Stimulated activated CD4-positive, alpha-beta T cell treated with anti-CD3 and anti-CD28 coated beads, Interleukin-15, amount 100 ng/mL, for 1 hour (primary cell): ENCODE measurements at places on chromosomes 3 and 15.

DNA sequence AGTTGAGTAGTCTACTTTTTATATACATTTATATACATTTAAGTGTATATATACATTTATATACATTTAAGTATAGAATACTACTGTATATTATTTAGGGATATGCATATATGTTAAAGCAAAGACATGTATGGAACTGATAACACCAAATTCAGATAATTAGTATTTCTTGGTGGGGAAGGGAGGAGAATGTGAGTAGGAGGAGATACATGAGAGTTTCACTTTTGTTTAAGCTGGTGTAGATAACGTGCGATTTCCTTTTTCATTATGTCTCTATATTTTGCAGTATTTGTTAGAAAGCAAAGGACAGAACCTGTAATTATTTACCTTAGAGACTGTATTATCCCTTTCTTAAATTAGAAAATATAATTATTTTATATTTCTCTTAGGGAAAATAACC lies 16.6 kb upstream of the NIT2 start:
- no peak for DNase-seq

- DNase-seq, result no peak
Observed at GRCh38 chr3:41612853-41613252, 349.1 kb downstream of the ULK4 start.

DNA sequence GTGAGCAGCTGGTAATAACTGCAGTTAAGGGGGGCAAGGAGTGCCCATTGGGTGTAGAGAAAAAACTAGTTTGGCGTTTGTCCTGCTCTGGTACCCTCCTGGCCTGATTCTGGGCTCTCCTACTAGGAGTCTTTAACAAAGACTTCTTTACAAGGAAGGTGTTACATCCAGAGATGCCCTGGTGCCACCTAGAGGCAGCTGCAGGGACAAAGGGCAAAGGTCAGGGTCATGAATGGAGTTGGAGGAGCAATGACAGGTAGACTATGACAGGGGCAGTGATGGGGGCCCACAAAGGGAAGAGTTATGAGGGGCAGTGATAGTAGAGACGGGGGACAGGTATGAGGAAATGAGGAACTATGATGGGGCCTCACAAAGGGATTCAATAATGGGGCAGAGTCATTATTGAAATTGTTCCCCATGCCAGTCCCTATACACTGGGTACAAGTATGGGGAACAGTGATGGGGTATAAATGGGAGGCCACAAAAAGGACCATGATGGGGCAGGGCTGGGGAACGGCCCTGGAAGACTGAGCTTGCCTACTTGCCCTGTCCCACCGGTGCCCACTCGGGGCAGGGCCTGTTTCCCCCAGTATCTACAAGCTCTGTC lies 7.9 kb downstream of the CCDC71 start:
- DNase-seq, result peak; percentile 31

DNA sequence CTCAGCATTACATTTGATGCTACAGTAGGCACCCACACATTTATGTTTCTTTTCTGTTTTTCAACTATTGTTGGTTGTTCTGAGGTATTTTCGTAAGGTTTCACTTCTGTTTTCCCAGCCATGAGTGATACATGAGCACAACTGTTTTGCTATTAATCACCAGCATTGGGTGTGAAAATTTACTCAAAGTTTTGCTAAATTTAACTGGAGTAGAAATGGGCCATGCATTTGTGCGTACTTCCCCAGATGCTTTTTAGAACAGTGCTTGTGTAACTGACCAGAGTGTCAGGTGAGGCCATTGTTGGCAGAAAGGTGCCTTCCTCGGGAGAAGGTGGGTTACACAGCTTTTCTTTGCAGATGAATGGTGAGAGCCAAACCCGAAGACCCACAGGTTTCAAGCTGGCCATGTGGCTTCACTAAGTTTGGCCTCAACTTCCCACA lies 70.4 kb downstream of the ST6GAL1 start:
- no peak for DNase-seq

DNA sequence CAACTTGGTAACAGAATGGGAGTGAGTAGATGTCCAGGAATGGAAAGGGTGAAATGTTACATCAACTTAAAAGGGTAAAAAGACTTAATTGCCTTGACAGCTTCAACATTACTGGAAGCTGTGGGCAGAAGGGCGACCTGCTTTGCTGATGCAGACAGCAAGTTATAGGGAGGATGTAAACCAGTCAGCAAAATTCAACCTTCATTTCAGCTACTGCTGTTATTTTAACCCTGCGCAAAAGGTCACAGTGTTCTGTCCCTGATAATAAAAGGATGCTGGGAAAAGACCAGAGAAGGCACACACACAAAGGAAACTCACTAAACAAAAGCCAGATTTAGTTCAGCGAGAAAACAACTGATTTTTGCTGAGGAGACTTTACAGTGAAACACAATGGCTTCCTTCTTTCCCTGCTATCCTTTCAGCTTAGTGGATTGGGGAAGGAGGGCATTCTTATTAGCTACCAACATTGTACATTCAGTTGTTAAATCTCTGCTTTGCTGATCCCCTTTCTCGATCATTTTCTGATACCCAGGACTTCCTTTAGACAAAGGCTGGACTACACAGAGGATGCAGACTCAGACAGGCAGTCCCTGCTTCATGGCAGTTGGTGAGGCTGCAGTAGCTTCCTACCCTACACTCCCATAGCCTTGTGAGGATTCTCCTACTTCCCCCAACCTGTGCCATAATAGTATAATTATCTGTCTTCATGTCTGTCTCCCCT lies 62.0 kb downstream of the P3H2 start:
- no peak for DNase-seq

GRCh38 chr15:78012643-78013077 lies 64.9 kb downstream of the TBC1D2B start:
- no peak for DNase-seq

- no peak for DNase-seq
Observed at GRCh38 chr15:72782274-72783003, 1.1 kb downstream of the ADPGK start.

DNA sequence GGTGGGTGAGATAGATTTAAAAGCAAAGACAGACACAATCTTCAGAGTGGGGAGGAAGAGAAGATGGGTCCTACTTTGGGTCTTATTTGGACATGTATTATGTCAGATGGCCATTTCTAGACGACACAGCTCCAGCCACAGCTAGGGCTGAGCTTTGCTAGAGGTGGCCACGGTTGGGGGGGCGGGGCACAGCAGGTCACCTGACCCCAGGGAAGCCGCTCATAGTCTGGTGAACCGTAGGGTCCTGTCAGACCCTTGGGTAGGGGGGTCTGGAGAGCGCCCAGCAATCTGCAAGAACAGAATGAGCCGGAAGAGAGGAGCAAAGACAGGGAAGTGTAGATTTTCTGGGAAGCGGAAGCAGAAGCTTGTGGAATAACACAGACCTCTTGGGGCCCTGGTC lies 6.6 kb downstream of the EPB42 start:
- no peak for DNase-seq

DNA sequence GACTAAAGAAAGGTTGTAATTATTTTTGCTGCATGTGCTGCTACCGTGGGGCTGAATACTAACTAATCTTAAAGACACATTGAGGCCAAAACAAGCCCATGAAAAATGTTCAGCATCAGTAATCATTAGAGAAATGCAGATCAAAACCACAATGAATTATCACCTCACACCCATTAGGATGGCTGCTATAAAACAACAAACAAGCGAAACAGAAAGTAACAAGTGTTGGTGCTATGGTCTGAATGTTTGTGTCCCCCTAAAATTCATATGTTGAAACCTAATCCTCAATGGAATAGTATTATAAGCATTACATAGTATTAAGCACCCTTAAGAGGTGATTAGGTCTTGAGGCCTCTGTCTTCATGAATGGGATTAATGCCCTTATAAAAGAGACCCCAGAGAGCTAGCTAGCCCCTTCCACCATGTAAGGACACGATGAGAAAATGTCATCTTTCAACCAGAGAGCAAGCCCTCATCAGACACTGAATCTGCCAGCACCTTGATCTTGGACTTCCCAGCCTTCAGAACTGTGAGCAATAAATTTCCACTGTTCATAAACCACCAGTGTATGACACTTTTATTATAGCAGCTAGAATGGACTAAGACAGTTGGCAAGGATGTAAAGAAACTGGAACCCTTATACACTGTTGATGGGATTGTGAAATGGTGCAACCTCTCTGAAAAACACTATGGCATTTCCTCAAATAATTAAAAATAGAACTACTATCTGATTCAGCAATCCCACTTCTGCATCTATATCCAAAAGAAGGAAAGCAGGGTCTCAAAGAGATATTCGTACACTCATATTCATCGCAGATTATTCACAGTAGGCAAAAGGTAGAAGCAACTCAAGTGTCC lies 76.1 kb downstream of the REC114 start:
- no peak for DNase-seq

- no peak for DNase-seq
Observed at GRCh38 chr3:194579091-194579606, 54.1 kb downstream of the TMEM44 start.

- no peak for DNase-seq
Observed at GRCh38 chr15:100934726-100935125, 15.6 kb downstream of the LRRK1 start.

GRCh38 chr3:10780922-10781321 lies 35.1 kb upstream of the SLC6A11 start:
- no peak for DNase-seq

DNA sequence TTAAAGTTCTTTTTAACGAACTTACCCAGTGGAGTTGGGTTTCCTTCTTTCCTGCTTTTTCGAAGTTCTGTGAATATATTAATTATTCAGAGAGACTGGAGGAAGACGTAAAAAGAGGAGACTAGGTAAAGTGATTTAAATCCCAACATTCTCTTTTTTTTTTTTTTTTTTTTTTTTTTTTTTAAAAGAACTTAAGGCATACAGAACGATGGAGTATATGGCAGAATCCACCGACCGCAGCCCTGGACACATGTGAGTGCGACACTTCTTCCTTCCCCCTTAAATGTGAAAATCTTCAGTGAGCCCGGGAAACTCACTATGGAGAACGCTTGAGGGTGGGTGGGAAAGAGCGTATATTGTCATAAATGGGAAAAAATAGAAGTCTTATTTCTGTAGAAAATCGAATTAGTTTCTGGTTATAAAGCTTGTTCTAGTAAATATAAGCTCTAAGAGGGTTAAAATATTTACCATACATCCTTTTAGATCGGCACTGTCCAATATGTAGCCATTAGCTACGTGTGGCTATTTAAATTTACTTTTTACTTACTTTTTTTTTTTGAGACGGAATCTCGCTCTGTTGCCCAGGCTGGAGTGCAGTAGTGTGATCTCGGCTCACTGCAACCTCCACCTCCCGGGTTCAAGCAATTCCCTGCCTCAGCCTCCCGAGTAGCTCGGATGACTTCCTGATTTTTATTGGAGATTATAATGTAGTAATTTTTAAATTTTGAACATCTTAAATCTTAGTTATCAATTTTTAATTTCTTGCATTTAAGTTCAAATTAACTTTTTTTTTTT lies 892 bp downstream of the NMD3 start:
- no peak for DNase-seq

- no peak for DNase-seq
Observed at GRCh38 chr3:128081846-128082245, 29.6 kb downstream of the SEC61A1 start.

GRCh38 chr15:61623746-61624145 lies 394.6 kb upstream of the RORA start:
- DNase-seq, result no peak

DNA sequence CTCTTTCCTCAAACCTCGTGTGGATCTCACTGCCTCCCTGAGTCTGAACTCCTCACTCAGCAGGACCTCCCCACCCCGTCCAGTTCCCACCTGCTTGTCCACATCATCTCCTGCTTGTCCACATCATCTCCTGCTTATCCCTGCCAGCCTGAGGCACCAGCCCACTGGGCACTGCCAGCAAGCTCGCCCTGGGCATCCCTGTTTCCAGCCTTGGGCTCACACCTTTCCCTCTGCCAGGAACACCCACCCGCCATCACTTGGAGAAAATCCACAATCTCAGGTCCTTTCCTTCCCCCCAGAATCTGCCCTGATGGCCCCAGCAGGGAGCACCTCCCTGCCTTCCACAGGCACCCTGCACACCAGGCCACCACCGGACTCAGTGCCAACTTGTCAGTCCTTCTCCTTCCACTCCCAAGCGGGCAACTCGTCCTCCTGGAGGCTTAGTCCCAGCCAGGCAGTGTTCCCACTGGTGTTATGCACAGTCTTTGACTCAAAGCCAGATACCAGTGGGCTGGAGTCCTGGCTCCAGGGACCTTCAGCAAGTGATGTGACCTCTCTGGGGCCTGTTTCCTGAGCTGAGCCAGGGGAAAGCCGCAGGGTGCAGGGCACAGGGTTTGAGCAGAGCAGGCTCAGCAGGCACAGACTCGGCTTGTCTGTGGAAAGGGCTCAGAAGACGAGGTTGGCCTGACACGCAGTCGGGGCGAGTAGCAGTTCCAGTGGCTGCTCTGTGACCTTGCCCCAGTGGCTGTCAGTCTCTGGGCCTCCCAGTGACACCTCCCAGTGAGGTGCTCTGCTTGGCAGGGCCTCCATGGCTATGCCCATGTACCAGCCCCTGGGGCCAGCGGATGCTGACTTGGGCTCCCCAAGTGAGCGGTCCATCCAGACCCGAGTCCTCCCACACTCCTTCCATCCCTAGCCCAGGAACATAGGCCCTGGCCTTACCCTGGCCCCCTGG lies 9.5 kb upstream of the MESP2 start:
- DNase-seq, result no peak

DNA sequence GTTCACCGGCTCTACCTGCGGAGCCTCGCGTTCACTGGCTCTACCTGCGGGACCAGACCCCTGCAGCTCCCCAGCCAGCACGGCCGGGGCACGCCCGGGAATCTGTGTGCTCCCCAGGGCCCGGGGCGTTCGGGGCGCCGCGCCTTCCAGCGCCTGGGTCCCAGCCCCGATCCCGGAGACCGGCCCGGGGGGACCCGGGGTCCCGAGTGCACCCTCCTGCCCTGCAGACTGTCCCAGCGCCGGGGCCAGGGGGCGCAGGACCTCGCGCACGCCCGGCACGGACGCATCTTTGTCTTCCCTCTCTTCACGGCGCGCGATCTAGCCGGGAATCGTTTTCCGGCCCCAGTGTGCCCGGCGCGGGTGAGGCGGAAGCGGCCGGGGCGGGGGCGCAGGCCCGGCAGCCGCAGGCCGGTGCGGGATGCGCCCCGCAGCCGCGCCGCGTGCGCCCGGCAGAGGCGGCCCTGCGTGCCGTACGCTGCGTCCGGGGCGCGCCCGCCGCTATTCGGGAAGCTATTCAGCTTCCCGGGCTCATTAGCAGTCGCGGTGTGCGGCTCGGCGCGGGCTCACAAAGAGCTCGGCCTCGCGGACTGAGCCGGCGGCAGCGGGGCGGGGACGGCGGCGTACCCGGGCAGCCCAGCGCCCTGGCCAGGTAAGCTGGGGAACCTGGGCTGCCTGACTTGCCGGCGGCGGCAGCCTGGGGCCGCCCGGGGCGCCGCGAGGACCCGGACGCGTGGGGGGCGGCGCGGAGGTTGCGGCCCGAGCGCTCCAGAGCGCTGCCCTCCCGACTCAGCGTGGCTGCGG lies at the start of gene APBA2:
Gene APBA2, plus strand, starts transcription at position 345 of the 801 bp plus-strand sequence. CDS start 167,911 bp downstream, outside the sequence.
- DNase-seq, result peak; percentile 9
